ENCODE measurements at places on chromosomes 2 and 18.

- no peak for DNase-seq
These were observed 12.6 kb upstream of the MLPH start for GRCh38 chr2:237474442-237474911.

GRCh38 chr2:199370150-199370780 is 87.5 kb downstream of the SATB2 start:
- DNase-seq, result no peak

DNA sequence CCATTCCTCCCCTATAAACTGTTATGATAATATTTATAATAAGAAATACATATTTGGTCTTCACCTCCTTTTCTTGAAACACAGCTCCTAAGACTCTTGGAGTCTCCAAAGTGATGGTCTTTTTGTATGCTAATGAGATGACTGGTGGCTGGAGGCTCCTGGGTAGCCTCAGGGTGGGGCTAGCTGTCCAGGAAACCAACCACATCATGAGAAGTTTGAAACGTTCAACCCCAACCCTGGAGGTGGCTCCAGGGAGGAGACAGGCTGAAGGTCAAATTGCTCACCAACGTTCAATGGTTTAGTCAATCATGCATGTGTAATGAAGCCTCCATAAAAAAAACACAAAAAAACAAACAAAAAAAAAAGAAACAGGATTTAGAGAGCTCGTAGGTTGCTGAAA is 298.7 kb upstream of the MGAT5 start:
- no peak for DNase-seq

GRCh38 chr18:58762781-58763171 is 91.5 kb downstream of the MALT1 start:
- no peak for DNase-seq

GRCh38 chr2:217790195-217790594 is 212.6 kb downstream of the TNS1 start:
- peak; percentile 61 for DNase-seq

DNA sequence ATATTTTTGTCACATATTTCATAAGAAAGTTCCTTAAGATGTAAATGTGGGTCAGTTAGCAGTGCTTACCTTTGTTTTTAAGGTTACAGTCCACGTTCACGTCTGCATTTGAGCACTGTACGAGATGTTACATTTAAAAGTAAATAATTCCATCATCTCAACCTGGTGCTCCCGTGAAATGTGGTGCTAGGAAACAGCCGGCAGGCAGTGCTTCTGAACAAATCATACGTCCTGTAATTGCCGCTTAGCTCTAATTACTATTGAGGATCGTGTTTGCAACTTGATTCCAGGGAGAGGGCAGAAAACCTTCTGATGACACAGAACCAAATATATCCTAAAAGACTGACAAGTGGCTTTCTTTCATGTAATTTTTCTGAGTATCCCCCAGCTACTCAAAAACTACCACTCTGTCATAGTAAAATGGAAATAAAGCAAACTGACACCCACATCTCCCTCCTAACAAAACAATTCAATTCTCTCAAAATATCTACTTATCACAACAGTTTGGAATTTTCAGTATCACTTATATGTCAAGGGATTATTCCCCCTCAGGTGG is 297.8 kb upstream of the SESTD1 start:
- DNase-seq, result no peak

DNA sequence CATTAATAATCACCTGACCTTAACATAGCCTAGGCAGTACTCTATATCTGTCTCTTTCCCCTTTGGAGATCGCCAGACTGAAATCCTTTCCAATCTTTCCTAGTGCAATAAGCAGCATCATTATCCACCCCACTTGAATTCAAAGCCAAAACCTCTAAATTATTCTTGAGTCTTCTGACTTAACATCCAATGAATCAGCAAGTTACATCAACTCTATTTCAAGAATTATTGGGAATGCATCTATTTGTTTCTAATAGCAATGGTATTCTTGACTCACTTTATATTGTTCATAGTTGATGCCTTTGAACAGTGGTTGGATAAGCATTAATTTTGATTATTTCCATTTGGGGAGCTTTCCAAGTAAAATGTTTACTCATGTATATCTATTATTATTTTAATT is 144.8 kb downstream of the ZNF804A start:
- DNase-seq, result no peak

- no peak for DNase-seq
These were observed 507.1 kb downstream of the TMEM182 start for GRCh38 chr2:103268841-103269498.

GRCh38 chr2:105732101-105732500 is 12.6 kb upstream of the NCK2 start:
- DNase-seq, result no peak

DNA sequence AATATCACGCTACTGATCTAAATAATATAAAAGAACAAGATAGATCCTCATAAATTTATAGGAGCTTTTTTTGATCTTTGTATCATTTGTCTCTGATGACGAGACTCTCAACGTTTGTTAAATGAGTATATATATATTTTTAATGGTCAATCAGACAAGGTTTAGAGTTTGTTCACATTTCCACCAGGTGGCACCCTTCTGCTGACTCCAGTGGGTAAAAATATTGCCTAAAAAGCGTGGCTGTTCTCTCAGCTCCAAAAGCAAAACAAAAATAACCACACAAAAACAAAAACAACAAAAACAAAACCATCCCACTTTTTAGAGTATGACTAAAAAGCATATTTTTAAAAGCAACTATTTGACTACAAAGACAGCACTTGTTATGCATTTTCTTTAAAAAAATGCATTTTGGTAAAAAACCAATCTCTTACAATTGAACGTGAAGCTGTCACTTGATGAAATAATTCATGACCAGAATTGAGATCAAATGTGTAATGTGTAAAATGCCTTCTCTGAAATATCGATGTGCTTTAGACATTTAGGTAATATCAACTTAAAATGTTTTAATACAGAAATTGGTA is 723.2 kb downstream of the DPP10 start:
- no peak for DNase-seq

DNA sequence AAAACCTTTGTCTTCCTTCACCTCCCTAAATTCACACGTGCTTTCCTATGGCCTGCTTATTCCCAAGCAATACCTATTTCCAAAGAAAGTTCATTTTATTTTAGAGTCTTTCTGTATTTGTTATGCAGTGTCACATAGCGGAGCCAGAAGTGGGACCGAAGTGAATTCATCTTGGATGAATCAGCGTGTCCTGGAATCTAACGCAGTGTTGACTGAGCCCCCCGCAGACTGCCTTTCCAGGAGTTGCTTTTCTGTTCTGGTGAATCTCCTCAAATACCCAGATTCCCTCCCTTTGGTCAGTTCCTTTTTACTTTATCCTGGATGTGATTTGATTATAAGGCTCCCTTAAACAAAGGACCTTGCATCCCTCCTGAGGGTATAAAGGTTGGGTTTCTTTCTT is 10.8 kb downstream of the ALPP start:
- no peak for DNase-seq

- DNase-seq, result no peak
These were observed 72.4 kb downstream of the ID2 start for GRCh38 chr2:8754106-8754776.

GRCh38 chr2:240095556-240096523 is 40.3 kb downstream of the COPS9 start:
- no peak for DNase-seq

DNA sequence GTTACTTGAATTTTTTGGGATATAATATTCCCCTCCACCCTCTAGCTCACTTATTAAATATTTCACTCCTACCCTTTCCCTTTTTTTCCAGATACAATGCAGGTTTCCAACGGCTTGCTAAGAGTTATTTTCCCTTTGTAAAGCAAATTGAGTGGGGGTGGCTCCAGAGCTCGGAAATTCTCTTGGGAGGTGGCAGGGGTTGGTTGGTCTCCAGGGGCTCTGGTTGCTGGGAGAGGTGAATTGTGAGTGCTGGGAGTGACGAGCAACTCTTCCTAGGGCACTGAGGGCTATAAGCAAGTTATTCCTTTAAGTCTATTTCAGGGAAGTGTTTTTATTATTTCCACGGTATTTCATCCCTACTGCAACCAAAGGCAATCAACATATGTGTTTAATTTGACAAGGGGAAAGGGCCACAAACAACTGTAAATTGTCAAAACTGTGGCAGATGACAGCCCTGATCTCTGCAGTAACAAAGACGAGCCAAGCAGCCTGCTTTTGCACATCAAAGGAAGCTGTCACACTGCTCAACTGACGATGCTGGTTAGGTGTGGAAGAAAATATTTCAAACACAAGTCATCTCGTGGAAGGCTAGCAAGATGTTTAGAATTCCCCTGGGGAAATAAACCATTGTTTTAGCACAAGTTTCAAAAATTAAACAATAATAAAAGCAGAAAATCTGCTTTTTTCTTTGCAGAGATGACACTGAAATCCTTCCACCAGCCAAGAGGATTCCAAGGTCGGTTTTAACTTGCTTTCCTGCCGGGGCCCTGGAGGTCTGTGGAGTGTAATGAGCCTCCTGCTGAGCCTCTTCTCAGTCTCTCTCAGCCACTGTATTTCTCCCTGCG is 34.8 kb upstream of the ASXL2 start:
- DNase-seq, result no peak

DNA sequence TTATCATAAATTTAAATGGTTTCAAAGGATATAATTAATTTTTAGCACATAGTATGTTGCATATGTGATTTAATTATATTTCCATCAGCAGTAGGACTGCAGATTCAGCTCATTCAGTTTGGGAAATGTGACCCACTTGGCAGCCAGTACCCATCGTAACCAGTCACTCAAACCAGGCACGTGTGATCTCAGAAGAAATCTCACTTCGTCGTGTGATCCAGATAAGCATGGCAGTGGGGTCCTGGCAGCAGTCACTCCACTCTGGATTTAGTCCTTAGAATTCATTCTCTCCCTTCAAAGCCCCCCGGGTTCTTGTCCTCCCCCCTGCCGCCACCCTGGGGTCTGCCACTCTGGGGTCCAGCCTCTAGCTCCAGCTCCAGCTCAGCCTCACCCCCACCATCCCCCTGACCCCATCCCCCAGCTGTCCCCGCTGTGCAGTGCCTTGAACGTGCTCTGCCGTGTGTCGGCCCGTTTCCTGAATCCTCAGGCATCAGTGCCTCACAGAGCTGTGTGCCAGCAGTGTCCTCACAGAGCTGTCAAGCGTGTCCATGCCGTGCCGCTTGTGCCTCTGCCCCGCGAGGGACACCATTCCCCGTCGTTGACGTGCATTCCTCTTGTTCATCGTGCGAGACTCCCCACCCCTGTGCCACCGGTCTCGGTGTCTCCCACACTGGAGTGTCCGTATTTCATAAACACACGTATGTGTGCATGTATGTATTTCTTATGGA is 34.8 kb downstream of the TRAPPC12 start:
- DNase-seq, result no peak

- no peak for DNase-seq
These were observed 6.8 kb downstream of the RAB12 start for GRCh38 chr18:8616028-8616401.

- DNase-seq, result no peak
These were observed 46.0 kb upstream of the PAX8 start for GRCh38 chr2:113324684-113325160.

DNA sequence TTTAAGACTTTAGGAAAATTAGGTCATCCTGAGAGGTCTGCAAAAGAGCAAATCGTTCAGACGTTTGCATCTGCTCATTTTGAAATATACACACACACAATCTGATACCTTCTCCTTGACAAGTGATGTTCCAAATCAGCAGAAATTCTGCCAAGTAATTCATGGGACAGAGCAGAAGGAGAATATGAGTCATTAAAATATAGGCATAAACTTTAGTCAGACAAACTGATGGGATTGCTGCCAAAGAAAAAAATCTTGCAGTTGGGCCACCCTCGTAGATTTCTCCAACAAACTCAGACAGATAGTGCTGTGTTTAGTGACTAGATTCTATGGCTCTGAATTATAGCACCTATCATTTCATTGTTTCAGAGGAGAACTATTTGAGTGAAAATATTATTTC is 336.3 kb downstream of the NYAP2 start:
- DNase-seq, result no peak

GRCh38 chr2:98177986-98178385 is 91.0 kb downstream of the VWA3B start:
- DNase-seq, result no peak

DNA sequence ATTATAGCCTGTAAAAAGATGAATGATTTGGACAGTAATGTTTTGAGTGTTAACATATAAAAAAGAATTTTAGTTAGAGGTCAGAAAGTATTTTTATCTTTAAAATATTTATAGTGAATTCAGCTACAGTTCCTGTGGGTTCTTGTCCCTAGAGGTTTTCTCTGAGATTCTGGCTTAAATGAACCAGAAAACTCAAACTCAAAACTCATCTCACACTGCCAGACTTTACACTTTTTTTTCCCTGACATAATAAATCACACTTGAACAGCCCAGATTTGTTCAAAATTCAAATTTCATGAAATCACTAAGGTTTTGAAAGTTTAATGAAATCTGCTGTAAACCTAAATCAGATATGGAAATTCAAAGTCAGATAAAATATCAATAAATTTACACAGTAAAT is 92.3 kb downstream of the KCNH7 start:
- DNase-seq, result no peak

DNA sequence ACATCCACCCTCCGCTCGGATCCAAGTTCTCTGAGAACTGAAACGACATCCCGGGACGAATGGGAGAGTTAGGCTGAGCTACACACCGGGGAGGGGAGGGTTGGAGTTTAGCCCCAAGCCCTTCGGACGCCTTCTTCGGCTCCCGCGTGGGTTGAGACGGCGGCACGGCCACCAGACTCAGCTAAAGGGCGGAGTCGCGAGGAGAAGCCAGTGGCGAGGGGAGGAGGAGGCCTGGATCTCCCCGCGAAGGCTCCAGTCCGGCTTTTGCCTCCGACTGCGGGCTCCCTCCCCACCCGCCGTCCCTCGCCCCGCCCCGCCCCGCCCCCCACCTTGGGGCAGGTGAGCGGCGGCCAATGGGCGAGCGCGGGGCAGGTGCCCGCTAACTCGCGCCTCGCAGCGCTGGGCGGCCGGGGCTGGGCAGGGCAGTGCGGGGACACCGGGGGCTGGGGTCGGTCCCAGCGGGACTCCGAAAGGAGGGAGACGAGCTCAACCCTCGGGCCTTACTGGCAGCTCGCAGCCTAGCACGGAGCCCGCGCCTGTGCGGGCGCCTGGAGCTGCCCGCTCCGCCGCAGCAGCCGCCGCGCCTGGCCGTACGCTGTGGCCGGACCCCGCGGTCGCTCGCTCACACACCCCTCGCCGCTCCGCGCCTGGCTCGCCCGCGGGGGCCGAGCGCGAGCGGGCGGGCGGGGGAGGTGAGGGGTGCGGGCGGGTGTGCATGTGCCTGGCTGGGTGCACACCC is at the start of gene EMX1:
TSS of gene EMX1 (plus strand) at position 382 of the 739 bp plus-strand sequence. CDS start at position 716, 334 bp downstream.
- DNase-seq, result peak; percentile 48

- DNase-seq, result no peak
These were observed at the start of gene CCDC102B for GRCh38 chr18:68797871-68798270. Gene CCDC102B, plus strand, starts transcription at chr18:68798080. Its CDS starts 38,684 bp downstream, at chr18:68836764.

DNA sequence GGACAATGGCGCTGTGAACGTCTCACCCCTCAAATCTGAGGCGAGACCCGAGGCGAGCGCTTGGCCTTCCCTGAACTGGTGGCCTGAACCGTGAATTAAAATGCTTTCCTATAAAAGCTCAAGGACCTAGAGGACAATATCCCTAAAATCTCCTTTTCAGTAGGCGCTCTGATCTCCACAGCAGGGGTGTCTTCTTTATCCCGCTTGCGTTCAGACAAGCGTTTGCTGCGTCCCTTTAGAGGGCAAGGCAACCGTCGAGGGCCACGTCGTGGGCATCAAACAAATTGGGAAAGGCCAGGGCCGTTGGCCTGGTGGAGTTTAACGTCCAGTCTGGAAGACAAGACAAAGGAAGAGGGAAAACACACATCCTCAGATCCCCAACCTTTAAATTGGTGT is 1.3 kb upstream of the RAX start:
- no peak for DNase-seq
